ENCODE measurements at places on chromosomes 16 and 17.

DNA sequence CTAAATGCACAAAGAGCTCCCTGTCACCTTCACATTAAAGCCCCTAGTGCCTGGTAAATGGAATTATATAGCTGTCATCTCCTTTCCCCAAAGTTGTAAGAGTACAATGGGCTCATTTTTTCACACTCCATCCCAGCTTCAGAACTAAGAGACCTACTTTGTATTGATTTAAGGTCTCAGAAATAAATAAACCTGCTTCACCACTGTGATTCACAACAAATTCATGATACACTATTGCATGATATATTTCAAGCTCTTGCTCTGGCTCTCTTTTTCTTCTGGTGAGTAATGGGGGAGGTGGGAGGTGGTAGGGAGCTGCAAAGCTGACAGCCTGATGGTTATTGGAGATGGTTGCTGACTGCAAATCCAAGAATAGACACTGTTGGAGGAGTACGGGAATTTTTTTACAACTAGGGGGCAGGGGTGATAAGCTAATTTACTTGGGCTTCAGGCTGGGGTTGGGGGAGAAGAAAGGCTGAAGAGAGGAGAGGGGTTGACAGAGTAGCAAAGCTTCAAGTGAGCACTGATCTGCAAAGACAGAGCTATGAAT is 189.9 kb downstream of the AATF start:
- no peak for DNase-seq
- H3K36me3 ChIP-seq = peaks cover 23% of the 10 kb centered on the region
- H3K27ac ChIP-seq = no peak overlapping the region
- peaks cover 17% of the 10 kb centered on the region for H3K4me1 ChIP-seq

GRCh38 chr16:1890708-1891050 is 18.7 kb upstream of the MEIOB start:
- no peak overlapping the region for H3K4me3 ChIP-seq
- H3K4me1 ChIP-seq = peaks cover 2% of the 10 kb centered on the region
- no peak for DNase-seq
- H3K27ac ChIP-seq = no peak overlapping the region
- no peaks in the 10 kb centered on the region for H3K36me3 ChIP-seq

GRCh38 chr17:57143919-57144318 is 58.9 kb downstream of the AKAP1 start:
- peaks cover 3% of the 10 kb centered on the region for H3K4me1 ChIP-seq
- no peak overlapping the region for H3K27ac ChIP-seq
- no peak for DNase-seq
- H3K36me3 ChIP-seq = no peaks in the 10 kb centered on the region
- no peaks in the 10 kb centered on the region for H3K27me3 ChIP-seq

- no peak for DNase-seq
- no peaks in the 10 kb centered on the region for H3K36me3 ChIP-seq
- H3K4me1 ChIP-seq = peaks cover 5% of the 10 kb centered on the region
- H3K27me3 ChIP-seq = no peaks in the 10 kb centered on the region
- no peak overlapping the region for H3K27ac ChIP-seq
- no peak overlapping the region for H3K4me3 ChIP-seq
Observed at GRCh38 chr16:50304467-50305440, 38.4 kb downstream of the ADCY7 start.

- no peaks in the 10 kb centered on the region for H3K36me3 ChIP-seq
- no peaks in the 10 kb centered on the region for H3K4me1 ChIP-seq
- no peak for DNase-seq
- H3K27me3 ChIP-seq = peaks cover 35% of the 10 kb centered on the region
- no peak overlapping the region for H3K27ac ChIP-seq
Observed at GRCh38 chr16:27085182-27085581, 18.5 kb downstream of the C16orf82 start.

DNA sequence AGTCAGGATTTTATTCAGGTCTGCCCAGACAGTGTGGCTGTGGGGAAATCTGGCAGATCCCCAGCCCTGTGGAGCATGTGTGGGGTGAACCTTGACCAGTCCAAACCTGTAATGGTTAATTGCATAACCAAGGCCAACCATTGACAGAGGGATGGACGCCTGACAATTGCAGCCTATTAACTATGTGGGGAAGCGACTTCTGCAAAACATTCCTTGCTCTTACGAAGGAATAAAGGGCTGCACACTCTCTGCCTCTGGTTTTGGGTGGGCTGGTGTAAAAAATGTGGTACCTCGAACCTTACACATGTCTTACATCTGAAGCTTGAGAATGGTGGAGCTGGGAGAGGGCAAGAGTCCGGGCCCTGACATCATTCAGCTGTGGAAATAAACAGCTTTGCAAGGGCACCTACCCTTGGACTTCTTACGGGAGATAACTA is 35.8 kb downstream of the MAF start:
- no peak for DNase-seq
- no peaks in the 10 kb centered on the region for H3K36me3 ChIP-seq
- peaks cover 57% of the 10 kb centered on the region for H3K27me3 ChIP-seq
- no peaks in the 10 kb centered on the region for H3K4me1 ChIP-seq
- H3K27ac ChIP-seq = no peak overlapping the region

DNA sequence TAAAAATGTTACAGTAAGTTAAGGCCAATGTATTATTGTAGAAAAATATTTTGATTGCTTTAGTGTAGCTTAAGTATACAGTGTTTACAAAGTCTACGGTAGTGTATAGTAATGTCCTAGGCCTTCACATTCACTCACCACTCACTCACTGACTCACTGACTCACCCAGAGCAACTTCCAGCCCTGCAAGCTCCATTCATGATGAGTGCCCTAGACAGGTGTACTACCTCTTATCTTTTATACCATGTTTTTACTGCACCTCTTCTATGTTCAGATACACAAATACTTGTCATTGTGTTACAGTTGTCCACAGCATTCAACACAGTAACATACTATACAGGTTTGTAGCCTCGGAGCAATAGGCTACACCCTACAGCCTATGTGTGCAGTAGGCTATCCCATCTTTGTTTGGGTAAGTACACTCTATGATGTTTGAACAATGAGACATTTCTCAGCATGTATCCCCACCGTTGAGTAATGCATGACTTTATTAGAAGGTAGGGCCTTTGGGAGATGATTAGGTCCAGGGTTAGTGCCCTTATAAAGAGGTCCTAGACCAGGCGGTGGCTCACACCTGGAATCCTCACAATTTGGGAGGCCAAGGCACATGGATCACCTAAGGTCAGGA is 117.8 kb downstream of the SLC39A11 start:
- peaks cover 37% of the 10 kb centered on the region for H3K4me1 ChIP-seq
- H3K4me3 ChIP-seq = no peak overlapping the region
- no peaks in the 10 kb centered on the region for H3K36me3 ChIP-seq
- no peak for DNase-seq

- peak overlapping the region; percentile 80 for H3K27ac ChIP-seq
- H3K4me3 ChIP-seq = peak overlapping the region; percentile 61
- peaks cover 54% of the 10 kb centered on the region for H3K4me1 ChIP-seq
- no peaks in the 10 kb centered on the region for H3K27me3 ChIP-seq
- no peak for DNase-seq
Observed at GRCh38 chr16:48366165-48367093, 18.8 kb downstream of the SIAH1 start.

DNA sequence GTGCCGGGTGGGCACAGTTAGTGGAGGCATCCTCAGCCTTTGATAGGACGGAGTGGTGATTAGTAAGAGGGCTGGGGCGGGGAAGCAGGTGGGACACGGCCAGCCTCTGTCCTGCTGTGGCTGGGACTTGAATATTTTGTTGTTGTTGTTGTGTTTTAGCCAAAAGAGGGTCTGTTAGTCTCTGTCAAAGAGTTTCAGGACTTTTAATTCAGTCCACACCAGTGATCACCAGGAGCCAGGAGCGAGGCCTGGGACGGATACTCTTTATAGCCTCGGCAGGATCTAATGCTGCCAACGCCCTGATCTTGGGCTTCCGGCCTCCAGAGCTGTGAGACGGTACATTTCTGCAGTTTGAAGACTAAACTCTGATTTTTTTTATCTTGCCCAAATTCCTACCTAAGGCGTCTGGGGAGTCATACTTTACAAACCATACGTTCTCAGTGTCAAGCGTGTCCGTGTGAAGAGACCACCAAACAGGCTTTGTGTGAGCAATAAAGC is 2.9 kb upstream of the RNF213 start:
- no peak overlapping the region for H3K4me3 ChIP-seq
- peak overlapping the region; percentile 54 for H3K27ac ChIP-seq
- DNase-seq = no peak
- no peaks in the 10 kb centered on the region for H3K36me3 ChIP-seq

DNA sequence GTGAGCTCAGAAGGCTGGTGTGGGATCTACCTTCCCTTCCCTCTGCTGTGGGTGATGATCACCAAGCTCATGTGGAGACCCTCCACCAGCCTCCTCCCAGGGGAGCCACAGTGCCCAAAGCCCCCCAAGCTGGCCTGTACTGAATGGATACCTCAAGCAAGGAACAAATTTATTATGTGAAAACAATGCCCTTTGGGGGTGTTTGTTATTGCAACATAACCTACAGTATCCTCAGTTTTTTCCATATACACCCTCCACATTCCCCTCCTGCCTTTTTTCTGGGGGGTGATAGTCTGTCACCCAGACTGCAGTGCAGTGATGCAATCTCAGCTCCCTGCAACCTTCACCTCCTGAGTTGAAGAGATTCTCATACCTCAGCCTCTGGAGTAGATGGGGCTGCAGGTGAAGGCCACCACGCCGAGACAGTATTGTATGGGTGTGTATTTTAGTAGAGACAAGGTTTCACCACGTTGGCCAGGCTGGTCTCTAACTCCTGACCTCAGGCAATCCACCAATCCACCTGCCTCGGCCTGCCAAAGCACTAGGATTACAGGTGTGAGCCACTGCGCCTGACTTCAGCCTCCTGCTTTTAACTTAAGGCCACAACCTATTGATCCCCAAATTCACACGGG is 215.9 kb downstream of the CPPED1 start:
- peaks cover 7% of the 10 kb centered on the region for H3K27me3 ChIP-seq
- no peak overlapping the region for H3K4me3 ChIP-seq
- no peaks in the 10 kb centered on the region for H3K36me3 ChIP-seq
- no peaks in the 10 kb centered on the region for H3K4me1 ChIP-seq

GRCh38 chr17:42202696-42203095 is 8.4 kb upstream of the GHDC start:
- no peaks in the 10 kb centered on the region for H3K27me3 ChIP-seq
- DNase-seq = no peak
- no peaks in the 10 kb centered on the region for H3K4me1 ChIP-seq
- H3K36me3 ChIP-seq = peaks cover 47% of the 10 kb centered on the region
- H3K4me3 ChIP-seq = no peak overlapping the region

- peak overlapping the region; percentile 86 for H3K27ac ChIP-seq
- H3K27me3 ChIP-seq = no peaks in the 10 kb centered on the region
- DNase-seq = no peak
- H3K4me3 ChIP-seq = peak overlapping the region; percentile 40
Observed at GRCh38 chr17:80761110-80761871, 216.7 kb downstream of the RPTOR start.

- H3K27me3 ChIP-seq = peaks cover 2% of the 10 kb centered on the region
- no peaks in the 10 kb centered on the region for H3K36me3 ChIP-seq
- H3K4me3 ChIP-seq = no peak overlapping the region
- H3K4me1 ChIP-seq = no peaks in the 10 kb centered on the region
- DNase-seq = no peak
- H3K27ac ChIP-seq = no peak overlapping the region
Observed at GRCh38 chr16:85107532-85107931, 4.7 kb downstream of the CIBAR2 start.

DNA sequence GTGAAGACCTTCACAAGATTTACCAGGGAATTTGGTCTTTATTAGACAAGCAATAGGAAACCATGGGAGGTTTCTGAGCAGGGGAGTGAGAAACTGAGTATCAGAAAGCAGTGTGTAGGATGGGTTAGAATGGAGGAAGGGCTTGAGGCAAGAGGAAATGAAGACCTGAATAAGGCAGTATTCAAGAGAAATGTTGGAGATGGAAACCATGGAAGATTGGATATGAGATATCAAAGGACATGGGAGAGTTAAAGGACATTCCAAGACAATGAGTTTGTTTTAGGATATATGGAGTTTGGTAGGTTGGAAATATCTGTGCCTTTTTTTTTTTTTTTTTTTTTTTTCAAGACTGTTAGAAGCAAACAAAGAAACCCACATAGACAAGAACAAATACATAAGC is 21.3 kb upstream of the FAM20A start:
- no peak for DNase-seq
- H3K36me3 ChIP-seq = no peaks in the 10 kb centered on the region
- no peaks in the 10 kb centered on the region for H3K27me3 ChIP-seq

DNA sequence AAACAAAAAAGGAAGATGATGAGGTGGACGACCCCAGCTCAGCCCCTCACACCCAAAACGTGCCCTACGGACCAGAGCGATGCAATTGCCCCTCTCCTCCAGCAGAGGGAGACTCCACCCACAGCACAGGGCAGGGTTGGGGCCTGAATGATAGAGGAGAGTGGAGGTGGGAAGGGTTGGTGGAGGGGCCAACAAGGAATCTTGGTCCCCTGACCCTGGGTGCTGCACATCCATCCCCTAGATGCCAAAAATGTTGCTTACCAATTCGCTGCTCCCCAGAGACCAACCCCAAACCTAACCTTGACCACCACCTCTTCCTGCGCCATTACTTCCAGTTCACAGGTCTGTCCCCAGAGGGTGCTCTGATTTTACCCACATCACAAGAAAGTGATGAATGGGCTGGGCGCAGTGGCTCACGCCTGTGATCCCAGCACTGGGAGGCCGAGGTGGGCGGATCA is 12.9 kb downstream of the P2RX5 start:
- H3K27me3 ChIP-seq = peaks cover 28% of the 10 kb centered on the region
- DNase-seq = no peak
- H3K36me3 ChIP-seq = no peaks in the 10 kb centered on the region
- no peaks in the 10 kb centered on the region for H3K4me1 ChIP-seq

- H3K4me3 ChIP-seq = no peak overlapping the region
- H3K4me1 ChIP-seq = peaks cover 8% of the 10 kb centered on the region
- H3K27me3 ChIP-seq = peaks cover 3% of the 10 kb centered on the region
- peak overlapping the region; percentile 4 for H3K27ac ChIP-seq
Observed at GRCh38 chr17:32909787-32910369, 18.1 kb upstream of the TMEM98 start.

DNA sequence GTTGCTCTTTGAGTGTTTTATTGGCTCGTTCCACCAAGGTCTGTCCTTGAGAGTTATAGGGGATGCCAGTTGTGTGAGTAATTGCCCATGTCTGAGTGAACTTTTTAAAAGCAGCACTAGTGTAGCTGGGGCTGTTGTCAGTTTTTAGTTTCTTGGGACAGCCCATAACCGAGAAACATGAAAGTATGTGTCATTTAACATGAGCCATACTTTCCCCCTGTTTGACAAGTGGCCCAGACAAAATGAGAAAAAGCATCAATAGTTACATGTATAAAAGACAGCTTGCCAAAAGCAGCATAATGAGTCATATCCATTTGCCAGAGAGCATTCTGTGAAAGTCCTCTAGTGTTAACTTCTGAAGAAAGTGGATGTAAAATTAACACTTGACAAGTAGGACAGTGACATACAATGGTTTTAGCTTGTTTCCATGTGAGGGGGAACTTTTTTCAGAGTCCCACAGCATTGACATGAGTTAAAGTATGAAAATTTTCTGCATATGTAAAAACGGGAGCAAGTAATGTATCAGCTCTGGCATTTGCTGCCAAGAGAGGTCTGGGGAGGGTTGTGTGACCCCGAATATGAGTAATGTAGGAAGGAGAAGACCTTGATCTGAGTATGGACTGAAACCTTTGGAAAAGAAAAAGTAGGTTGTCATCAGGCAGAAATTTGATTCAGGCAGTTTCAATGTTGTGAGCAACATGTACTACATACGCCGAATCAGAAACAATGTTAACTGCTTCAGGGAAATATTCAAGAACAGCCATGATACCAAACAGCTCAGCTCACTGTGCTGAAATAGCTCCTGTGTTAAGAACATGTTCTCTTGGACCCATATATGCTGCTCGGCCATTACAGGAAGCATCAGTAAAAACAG is 56.8 kb upstream of the ARL4D start:
- peaks cover 3% of the 10 kb centered on the region for H3K36me3 ChIP-seq
- peaks cover 31% of the 10 kb centered on the region for H3K4me1 ChIP-seq
- no peak overlapping the region for H3K27ac ChIP-seq
- H3K4me3 ChIP-seq = no peak overlapping the region
- H3K27me3 ChIP-seq = no peaks in the 10 kb centered on the region
